Stimulated activated CD4-positive, alpha-beta T cell treated with anti-CD3 and anti-CD28 coated beads, Interleukin-1b, Interleukin-23, amount 100 ng/mL, for 1 hour (primary cell): ENCODE measurements at places on chromosomes 7 and 10.

GRCh38 chr7:101277155-101277554 lies 32.3 kb upstream of the FIS1 start:
- DNase-seq = no peak

DNA sequence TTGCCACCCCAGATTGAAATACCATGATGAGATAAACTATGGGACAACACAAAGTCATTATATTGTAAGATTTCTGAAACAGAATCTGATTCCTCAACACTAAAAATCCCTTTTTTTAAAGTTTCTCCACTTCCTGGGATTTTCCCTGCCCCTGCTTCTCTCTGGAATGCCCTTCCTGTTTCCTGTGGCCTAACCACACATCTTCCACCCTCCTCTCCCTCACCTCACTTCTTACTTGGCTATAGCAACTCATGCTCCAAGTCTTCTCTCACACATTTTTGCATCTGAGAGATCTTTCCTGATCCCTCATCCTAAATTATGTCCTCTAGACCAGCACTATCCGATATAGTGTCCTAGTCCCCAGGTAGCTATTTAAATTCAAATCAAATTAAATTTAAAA lies 4.1 kb upstream of the RELN start:
- DNase-seq = no peak

DNA sequence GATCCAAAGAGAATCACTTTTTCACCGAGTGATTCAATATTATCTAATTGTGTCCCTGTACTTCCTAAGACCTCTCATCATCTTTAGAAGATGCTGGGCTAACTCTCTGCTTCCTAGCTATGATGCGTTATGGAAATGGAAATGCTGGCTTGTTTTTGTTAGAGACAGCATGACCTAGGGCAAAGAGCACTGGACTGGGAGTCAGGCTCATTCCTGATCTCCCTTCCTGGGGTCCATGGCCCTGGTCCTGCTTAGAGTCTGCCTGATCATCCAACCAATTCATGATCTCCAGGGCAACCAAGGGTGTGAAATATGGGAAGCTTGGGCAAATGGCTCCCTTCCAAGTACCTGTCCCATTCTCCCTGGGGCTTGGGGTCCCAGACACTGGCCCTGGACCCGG lies 136.4 kb downstream of the RGS10 start:
- no peak for DNase-seq

DNA sequence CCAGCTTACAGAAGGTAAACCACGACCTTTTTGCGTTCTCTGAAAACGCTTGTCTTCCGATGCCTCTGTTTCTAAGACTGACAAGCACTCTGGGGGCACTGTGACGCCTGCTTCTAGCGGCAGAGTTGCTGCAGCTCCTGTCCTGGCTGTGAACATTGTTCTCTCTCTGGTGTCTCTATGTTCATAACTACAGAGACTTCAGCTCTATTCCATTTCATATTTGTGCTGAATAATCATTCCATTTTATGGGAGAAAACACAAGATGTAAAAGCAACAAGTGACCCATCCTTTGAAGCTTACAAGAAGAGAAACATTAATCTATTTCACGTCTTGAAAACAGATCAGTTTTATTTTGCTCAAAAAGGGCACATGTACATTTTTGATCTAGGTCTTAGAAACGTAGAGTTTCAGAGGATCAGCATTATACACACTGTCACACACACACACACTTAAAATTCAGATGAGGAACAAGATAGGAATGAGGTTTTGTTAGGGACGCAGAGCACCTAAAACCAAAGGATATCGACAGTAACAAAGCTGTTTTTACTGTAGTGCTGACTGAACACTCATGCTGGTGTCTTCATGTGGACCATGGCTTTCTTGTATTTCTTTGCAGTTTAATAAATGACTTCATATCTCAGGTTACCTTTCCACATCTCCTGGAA lies 3.0 kb downstream of the IKZF1 start:
- DNase-seq = no peak

- no peak for DNase-seq
Measured at GRCh38 chr10:89861584-89862301, 160.4 kb downstream of the KIF20B start.

DNA sequence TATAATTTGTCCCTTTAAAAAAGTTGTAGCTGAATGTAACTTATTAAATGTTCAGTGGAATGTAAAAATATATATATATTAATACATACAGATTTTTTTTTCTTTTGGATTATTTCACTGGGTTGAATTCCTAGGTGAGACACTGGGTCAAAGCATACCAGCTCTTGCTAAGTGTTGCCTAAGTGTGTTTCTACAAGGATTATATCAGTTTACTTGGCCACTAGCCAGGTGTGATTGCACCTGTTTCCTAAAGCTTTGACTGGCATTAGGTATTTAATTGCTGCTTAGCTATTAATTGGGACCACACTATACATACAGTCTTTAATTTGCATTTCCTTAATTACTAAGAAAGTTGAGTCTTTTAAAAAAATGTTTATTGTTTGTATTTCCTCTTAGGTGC lies 5.5 kb upstream of the ELOVL3 start:
- no peak for DNase-seq
